HS-27A (cell line): ENCODE measurements at places on chromosomes 4 and X.
A peak's percentile ranks its signal among the peaks of the same experiment; 100 is the strongest.

- no peak for DNase-seq
These were observed 27.6 kb downstream of the INTU start for GRCh38 chr4:127660284-127660885.

- DNase-seq, result no peak
These were observed 28.0 kb downstream of the DKK2 start for GRCh38 chr4:107008115-107008514.

- DNase-seq, result no peak
These were observed 7.8 kb upstream of the RRAGB start for GRCh38 chrX:55709735-55710134.

GRCh38 chr4:1183985-1184773, 11.8 kb upstream of the SPON2 start:
- no peak for DNase-seq

DNA sequence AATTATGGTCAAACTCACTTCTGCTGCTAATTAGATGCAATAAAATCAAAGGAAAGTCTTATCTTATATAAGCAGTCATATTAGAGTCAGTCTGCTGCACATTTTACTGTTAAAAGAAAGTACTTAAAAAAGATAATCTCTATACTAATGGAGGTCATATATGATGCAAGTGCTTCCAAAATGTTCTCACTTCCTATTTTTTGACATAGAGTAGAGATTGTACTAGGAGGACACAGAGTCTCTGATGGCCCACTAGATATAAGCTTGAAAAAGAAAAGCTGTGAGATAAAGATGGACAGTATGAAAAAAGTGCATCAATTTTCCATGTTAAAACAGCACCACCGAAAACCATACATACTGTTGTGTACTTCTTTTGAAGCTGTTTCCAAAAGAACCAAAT, 196.9 kb downstream of the KLHL13 start:
- DNase-seq, result no peak

GRCh38 chrX:78123190-78123589, 16.3 kb downstream of the TAF9B start:
- no peak for DNase-seq

DNA sequence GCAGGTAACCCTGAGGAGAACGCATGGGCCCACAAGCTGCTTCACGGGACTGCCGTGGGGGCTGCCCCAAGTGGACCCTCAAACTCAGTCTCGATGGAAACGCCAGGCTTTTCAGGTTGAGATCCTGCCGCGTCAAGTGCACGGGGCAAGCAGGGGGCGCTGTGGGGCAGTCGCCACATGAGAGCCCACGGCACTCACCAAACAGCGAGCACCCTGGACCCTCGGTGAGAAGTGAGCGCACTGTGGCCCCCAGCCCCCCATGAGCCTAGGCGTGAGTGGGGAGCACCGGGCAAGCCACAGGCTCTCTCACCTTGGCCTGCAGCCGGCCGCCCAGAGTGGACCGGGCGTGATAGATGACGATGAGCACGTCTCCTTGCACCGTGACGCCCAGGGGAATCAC, 50.9 kb upstream of the CPLX1 start:
- DNase-seq, result no peak

- DNase-seq, result no peak
These were observed 5.4 kb downstream of the SEL1L3 start for GRCh38 chr4:25857403-25857802.

DNA sequence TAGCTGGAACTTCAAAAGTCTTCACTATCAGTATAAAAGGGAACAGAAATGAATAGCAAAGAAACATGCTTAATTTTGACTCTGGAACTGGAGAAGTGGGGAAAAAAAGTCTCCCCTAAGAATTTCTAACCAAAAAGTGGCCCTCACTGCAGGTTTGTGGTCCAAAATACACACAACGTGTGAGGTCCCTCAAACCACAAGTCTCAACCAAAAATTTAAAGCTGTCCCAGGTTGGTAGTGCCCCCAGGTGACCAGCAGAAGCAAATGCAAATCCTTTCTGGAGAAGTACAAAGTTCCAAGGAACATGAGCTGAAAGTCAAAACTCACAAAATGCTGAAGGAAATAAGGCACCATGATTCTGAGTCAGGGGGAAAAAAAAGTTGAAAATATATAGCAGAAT, 23.6 kb upstream of the VAMP7 start:
- peak; percentile 4 for DNase-seq
